ENCODE measurements at places on chromosomes 2 and 18.

GRCh38 chr2:24123922-24124580 lies 782 bp downstream of the FAM228B start:
- no peak for DNase-seq

DNA sequence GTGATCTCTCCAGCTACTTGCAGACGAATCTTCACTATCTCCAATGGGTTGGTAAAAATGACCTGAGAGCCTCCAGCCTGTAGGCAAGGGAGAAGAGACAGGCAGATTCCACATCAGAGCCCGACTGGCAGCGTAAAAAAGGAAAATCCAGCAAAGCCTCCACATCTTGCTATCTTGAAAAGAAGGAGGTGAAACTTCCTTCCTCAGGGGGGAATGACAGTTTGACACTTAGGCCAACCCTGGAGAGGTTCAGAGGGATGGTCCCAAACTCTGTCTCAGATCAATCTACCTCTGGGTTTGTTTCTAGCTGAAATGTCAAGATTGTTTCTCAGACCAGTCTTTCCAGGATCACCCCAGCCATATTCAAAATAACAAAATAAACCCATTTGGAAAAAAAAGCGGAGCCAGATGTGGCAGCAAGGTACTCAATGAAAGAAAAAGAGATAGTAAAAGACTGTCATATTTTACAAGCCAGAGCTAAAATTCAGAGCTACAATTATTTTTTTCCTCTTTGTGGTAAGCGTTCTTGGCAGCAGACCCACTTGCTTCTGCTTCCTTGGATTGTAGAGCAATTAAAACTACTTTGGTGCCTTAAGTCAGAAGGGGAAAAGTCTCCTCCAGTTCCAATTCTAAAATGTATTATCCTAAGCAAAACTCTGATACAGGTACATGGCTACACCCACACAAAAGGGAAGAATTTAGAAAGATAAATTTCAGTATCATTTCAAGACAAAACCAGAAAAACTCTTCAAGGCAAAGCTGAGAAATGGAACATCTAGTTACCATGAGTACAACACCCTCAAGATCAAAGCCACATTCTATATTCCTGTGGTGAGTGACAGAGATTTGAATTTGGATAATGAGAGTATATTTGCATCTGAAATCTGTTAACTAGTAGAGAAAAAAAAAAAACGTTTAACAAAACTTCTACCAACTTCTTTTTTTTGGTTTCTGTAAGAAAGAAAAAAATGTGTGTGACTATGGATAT lies 100.1 kb downstream of the SLC25A12 start:
- DNase-seq = no peak

DNA sequence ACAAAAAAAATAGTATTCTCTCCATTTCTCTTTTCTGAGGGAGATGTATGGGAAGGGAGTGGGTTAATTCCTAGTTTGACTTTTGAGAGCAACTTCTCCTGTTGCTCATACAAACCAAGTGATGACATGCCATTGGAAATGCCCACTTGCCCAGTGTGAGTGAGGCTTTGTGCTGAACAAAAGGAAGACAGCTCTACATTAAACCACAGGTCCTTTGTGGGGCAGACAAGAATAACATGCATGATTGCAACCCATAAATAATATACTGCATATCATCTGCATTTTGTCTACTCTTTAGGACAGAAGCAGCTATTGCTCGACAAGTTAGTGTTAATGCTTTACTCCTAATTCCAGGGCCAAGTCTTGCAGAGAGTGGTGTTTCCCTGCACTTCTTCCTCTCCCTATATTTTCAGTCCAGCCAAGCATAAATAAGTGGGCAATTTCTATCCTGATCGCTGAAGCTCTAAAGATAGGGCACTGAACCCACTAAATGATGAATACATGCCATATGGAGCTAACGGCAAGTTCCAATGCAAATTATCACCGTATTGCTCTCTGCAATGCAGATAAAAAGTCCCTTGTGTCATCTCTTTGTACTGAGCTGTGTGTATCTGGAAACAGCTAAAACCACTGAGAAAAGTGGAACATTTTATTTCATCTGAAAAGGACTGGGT lies 19.4 kb upstream of the EHBP1 start:
- DNase-seq = no peak

- no peak for DNase-seq
Observed at GRCh38 chr18:3993941-3994687, 461.0 kb downstream of the DLGAP1 start.

GRCh38 chr2:45930396-45930792 lies 278.9 kb downstream of the PRKCE start:
- no peak for DNase-seq

DNA sequence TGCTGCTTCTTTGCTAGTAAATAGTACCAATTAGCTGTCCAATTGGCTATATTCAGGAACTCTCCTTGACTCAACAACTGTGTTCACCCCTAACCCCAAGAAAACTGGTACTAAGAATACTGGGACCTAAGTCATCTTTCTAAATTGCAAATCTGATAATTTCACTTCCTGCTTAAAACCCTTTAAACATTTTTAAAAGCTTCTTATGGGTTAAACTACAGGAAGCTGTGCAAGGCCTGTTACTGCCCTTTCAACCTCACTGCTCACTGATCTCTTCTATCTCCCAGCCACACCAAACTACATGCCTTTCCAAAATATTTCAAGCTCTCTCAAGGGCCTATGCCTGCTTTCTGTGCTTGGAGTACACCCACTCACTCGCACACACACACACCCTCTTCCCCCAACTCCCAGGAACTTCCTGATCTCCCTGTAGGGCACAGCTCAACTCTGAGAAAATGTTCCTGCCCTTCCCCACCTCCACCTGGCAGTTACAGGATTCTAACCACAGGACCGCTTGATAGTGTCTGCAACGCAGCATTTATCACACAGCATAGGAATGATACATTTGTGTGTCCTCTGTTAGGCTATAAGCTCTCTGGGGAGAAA lies 6.7 kb downstream of the LMAN1 start:
- no peak for DNase-seq

Measured in stimulated activated CD4-positive, alpha-beta T cell treated with anti-CD3 and anti-CD28 coated beads, Interleukin-4, amount 100 ng/mL, for 48 hours (primary cell).